ENCODE measurements at places on chromosomes 6 and 20. TPM values are rescaled to one million over a fixed set of nuclear protein-coding genes. Genes with fewer than 3 reads are reported as not detected.

DNA sequence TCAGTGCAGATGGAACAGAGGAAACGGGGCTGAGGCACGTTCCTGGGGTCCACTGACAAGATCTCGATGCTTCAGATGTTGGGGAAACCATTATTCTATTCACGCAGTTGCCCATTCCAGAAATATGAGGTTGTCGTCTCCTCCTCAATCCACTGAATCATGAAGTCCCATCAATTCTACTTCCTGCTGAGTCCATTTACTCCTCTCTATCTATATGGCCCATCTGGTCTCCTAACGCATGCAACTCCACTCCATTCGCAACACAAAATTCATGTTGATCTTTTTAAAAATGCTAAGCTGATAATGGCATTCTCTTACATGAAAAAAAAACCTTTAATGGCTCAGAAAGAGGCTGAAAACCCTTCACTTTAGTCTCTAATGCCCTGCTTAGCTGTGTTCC, 37.5 kb downstream of the MAP3K5 start:
- DNase-seq, result no peak

GRCh38 chr6:139508023-139508422, 133.6 kb upstream of the CITED2 start:
- DNase-seq, result no peak

EXOC2 gene
- total RNA-seq, result 46.5 TPM

CBFA2T2 gene
- total RNA-seq, result 26.4 TPM

B3GAT2 gene
- total RNA-seq, result 0.71 TPM

CEP43 gene
- 78.0 TPM for total RNA-seq

FAM217A gene
- total RNA-seq, result not detected

- no peak for DNase-seq
Measured at GRCh38 chr20:15359056-15359455, 1021.6 kb upstream of the FLRT3 start.

Measured in neural progenitor cell (in vitro differentiated cells).